Ascending aorta (tissue), 2 donors: ENCODE measurements at places on chromosomes 3 and 15.

- no peak for DNase-seq
Observed at GRCh38 chr3:150639262-150639661, 36.1 kb downstream of the SELENOT start.

GRCh38 chr15:100890850-100891249 is 11.2 kb downstream of the ALDH1A3 start:
- DNase-seq, result no peak

- no peak for DNase-seq
Observed at GRCh38 chr3:117893001-117893400, 1141.6 kb downstream of the IGSF11 start.

- DNase-seq, result no peak
Observed at GRCh38 chr3:182331341-182331740, 462.0 kb upstream of the ATP11B start.

DNA sequence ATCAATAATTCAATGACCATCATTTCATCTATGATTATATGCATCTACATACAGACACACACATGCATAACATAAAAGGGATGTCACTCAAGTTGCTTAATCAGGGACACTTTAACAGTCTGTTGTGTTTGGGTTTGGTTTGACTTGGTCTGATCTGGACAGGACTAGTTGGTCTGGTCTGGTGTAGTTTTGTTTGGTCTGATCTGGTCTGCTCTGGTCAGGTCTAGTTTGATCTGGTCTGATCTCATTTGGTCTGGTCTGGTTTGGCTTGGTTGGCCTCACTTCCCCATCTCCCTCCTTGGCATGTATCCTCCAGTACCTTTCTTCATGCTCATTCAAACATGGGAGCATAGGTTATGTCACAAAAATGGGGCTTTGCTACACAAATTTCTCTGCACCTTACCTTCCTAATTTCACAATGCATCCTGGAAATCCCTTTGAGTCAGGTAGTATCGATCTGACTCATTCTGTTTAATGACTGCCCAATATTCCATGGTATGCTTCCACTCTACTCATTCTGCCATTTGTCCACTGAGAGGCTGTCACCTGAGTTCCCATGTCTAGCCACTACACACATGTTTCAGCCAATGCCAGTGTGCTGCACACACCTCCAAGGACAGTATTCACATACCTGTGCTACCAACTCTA is 73.0 kb upstream of the TPM1 start:
- peak; percentile 9 for DNase-seq
